Muscle of leg (tissue), 16 donors: ENCODE measurements at places on chromosomes 2 and 18. TPM values are rescaled to one million over a fixed set of nuclear protein-coding genes. Genes with fewer than 3 reads are reported as not detected.

- no peak for DNase-seq
Measured at GRCh38 chr18:68098655-68099054, 582.1 kb upstream of the DSEL start.

GRCh38 chr2:67268797-67269196, 128.3 kb upstream of the ETAA1 start:
- DNase-seq = no peak

GRCh38 chr2:148967578-148967977, 70.9 kb upstream of the LYPD6B start:
- peak; percentile 56 for DNase-seq

The FAM228A gene
- 0.22 TPM for total RNA-seq

The TMEM150A gene
- 7.9 TPM for total RNA-seq

The AQP12B gene
- not detected for total RNA-seq

The IL1RN gene
- 0.22 TPM for total RNA-seq

The OSR1 gene
- total RNA-seq = 11.6 TPM
